ENCODE measurements at places on chromosomes 2 and 18. TPM values are rescaled to one million over a fixed set of nuclear protein-coding genes. Genes with fewer than 3 reads are reported as not detected.

Gene RAB31
- 0.82 TPM for total RNA-seq

DNA sequence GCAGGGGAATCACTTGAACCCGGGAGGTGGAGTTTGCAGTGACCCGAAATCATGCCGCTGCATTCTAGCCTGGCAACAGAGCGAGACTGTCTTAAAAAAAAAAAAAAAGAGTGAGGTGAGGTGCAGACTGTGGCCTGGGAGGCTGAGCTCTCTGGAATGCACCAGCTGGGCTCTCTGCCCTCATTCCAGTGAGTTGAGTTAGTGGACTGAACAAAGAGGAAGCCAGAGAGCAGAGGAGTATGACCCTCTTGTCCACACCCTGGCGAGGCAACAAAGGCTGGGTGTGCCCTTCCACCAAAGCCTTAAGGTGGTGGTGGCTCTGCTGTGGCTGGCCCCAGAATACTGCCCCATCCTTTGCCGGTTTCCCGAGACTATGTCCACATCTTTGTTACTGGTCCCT lies 71.3 kb upstream of the ACKR3 start:
- H3K4me3 ChIP-seq = no peak overlapping the region
- H3K27me3 ChIP-seq = peaks cover 9% of the 10 kb centered on the region
- no peak overlapping the region for H3K27ac ChIP-seq
- DNase-seq = no peak

Gene MAPRE3
- total RNA-seq = 5.3 TPM

Gene AKAIN1
- total RNA-seq = not detected

Gene TNFRSF11A
- total RNA-seq = 13.7 TPM

Data from activated T-cell treated with anti-CD3 and anti-CD28 coated beads, Interleukin-2, amount 50 U/mL, for 72 hours (primary cell).